Activated CD4-positive, alpha-beta T cell treated with anti-CD3 and anti-CD28 coated beads, Interleukin-10, Interleukin-2, amounts not matched to agents 100 ng/mL and 50 ng/mL, durations not matched to agents 16 hours and 8 hours (primary cell): ENCODE measurements at places on chromosomes 13 and 19.

- DNase-seq, result no peak
These were observed 10.5 kb downstream of the COMP start for GRCh38 chr19:18780631-18781030.

GRCh38 chr13:90717451-90717936, 630.0 kb upstream of the MIR17HG start:
- no peak for DNase-seq

GRCh38 chr19:31160336-31160926, 188.8 kb downstream of the TSHZ3 start:
- DNase-seq, result no peak

DNA sequence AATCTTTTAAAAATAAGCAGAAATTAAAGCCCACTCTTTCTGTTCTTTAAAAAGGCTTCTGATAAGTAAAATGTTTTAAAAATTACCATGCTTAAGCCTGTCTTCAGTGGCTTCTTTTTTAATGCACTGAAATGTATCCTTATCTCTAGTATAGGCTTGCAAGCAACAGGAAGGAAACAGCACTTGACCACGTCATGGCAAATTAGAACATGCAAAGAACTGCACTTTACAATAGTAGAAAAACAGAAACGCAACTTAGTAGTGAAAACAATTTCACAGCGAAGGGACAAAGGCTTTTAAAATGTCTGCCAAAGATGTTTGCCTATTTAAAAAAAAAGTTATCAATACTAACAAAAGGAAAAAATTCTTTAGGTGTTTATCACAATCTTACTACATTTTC, 36.3 kb downstream of the ELF1 start:
- DNase-seq, result peak; percentile 87

- no peak for DNase-seq
These were observed 505 bp upstream of the SHKBP1 start for GRCh38 chr19:40576151-40576584.

- DNase-seq, result no peak
These were observed 299.7 kb downstream of the TEX29 start for GRCh38 chr13:111620166-111620565.
